AG10803 (cell line): ENCODE measurements at places on chromosomes 12 and 14.
A peak's percentile ranks its signal among the peaks of the same experiment; 100 is the strongest.

DNA sequence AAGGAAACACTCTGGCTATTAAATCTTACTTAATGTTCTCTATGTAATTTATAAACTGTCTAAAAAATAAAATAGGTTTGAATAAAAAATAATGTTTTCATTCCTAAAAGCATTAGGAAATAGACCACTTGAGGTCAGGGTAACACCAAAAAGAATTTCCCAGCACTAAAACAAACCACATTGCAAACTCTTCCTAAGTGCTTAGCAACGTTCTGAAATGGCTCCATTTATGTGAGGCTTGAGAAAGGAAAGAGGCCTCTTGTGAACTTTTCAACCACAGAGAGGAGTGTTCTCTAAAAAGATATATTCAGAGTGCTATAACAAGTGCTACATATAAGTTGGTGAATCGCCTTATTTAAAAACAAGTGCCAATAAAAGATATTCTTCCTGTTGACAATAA lies 42.7 kb downstream of the ALX1 start:
- DNase-seq: peak; percentile 1

DNA sequence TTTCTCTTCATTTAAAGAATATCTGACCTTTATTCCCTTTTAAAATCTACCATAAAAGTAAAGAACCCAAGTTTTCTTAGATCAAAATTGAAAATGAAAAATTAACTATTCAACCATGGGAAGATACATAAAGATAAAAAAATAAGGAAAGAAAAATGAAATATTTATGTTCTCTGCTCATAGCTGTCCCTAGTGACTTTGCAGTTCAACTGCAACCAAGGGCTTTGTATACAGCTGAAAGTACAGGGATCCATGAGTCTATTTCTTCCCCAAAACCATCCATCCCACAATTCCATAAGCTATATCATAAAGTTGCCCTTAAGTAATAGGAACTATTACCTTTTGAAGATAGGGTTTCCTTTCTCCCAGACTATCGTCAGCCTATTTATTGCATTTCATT lies 113.1 kb downstream of the ITPR2 start:
- DNase-seq: no peak

GRCh38 chr12:120481022-120481767 lies 11.6 kb upstream of the SRSF9 start:
- no peak for DNase-seq

- DNase-seq: peak; percentile 30
These were observed 12.8 kb downstream of the DIP2B start for GRCh38 chr12:50517421-50518048.
